Endodermal cell (in vitro differentiated cells): ENCODE measurements at places on chromosomes 2 and 18. TPM values are rescaled to one million over a fixed set of nuclear protein-coding genes. Genes with fewer than 3 reads are reported as not detected.

DNA sequence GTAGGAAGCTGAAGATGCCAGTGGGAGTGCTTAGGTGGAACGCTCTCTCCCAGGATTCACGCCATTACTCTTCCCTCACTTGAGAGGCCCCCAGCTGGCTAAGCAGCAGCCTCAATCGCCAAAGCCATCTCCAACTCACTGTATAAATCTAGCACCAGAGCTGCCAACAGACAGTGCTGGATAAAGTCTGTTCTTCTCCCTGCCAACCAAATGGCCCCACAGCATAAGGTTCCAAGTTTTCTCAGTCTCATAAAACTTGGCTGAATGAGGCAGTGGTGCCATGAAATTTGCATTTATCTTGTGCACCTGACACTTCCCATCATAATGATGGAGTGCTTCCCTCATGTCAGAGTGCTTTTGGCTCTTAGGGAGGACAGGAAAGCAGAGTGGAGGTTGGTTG, 428.2 kb upstream of the ETAA1 start:
- DNase-seq = no peak

- DNase-seq = no peak
Observed at GRCh38 chr18:24766376-24766775, 305.9 kb downstream of the HRH4 start.

- no peak for DNase-seq
Observed at GRCh38 chr2:84931384-84931821, 25.9 kb downstream of the TMSB10 start.

Gene HRH4
- not detected in 2 replicates for total RNA-seq

Gene ARMC9
- total RNA-seq = 36.5 to 51.5 TPM (median 48.3 TPM) in 3 replicates

Gene SLC19A3
- 0.68 and 0.86 TPM in 2 replicates for total RNA-seq

DNA sequence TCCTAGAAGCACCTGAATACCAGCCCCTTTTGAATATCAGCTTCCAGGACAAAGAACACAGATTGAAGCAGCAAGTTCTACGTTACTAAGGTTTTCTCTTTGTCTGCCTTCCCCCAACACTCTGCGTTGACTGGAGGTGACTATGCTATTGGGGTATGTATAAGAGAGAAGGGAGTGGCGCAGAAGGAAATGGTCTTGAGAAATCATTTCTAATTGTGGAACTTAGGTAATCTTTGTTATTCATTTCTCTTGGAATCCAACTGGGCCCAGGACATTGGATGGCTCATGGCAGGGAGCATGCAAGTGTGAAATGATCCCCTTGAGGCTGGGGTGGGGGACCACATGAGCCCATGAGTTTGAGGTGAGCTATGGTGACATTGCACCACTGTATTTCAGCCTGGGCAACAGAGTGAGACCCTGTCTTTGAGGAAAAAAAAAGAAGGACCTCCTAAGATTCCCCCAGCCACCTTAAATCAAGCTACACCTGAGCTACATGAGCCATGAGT, 29.7 kb downstream of the XDH start:
- DNase-seq = no peak

Gene IGFBP5
- total RNA-seq = 3.6 and 4.3 TPM in 2 replicates

DNA sequence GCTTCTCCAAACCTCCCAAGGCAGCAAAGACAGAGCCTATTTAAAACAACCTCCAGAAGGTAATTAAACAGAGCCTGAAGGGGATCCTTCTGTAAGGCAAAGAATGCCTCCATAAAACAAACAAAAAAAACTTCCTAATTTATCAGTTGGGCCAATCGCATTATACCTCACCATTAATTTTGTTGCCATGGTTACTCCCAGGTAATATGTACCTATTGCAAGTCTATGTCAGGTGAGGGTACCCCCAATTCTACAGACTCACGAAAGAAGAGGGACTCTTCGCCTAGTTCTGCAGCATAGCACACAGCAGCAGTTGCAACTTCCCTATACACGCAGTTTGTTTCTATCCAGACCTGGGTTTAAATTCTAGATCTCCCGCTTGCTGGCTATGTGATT, 38.8 kb downstream of the SFXN5 start:
- DNase-seq = no peak

Gene ATP8B1
- 13.5 and 14.6 TPM in 2 replicates for total RNA-seq

DNA sequence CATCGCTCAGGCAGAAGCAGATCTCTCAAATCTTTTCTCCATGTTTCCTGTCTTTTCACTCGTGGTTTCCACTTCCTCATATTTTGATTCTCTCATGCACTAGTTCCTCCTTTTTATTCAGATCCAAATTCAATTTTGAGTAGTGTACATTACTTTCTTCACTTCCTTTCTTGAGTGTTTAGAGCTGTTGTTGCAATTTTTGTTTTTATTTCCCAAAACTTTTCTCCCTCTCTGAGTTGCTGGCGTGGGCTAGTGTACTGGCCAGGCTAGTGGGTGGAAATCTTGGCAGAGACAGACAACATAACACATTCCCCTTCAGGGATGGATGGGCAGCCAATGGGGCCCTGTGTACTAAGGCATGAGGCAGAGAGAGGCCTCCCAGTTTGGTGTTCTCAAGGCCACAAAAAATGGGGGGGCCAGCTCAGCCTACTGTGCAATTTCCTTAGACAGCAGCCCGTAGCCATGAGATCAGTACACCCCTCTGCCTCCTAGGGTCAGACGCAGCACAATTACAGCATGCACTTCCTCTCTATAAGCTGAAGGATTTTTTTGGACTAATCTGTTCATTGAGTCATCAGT, 145.1 kb upstream of the PID1 start:
- DNase-seq = no peak

Gene NMUR1
- total RNA-seq = 0.09 to 0.29 TPM (median 0.25 TPM) in 3 replicates

Gene SKOR2
- total RNA-seq = 0.18 TPM in 1 of 2 replicates, not detected in the other

Gene SLC30A3
- 1.0 and 1.5 TPM in 2 replicates for total RNA-seq
